Kidney capillary endothelial cell (primary cell): ENCODE measurements at places on chromosomes 13 and 19.

GRCh38 chr19:5179256-5179655 lies 161.4 kb downstream of the PTPRS start:
- DNase-seq = no peak

DNA sequence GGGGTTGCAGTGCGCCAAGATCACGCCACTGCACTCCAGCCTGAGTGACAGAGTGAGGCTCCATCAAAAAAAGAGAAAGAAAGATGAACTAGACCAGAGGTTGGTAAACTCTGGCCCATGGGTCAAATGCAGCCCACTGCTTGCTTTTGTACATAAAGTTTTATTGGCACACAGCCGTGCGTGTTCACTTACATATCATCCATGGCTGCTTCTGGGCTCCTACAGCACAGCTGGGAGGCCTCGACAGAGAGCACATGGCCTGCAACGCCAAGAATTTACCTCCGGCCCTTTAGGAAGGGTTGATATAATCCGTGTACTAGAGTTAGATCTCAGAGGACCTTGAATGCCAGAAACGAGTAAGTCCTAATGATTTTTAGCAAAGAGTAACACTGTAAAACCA lies 46.0 kb downstream of the GNG7 start:
- no peak for DNase-seq

- DNase-seq = no peak
Measured at GRCh38 chr19:34320277-34320676, 44.7 kb upstream of the GPI start.

DNA sequence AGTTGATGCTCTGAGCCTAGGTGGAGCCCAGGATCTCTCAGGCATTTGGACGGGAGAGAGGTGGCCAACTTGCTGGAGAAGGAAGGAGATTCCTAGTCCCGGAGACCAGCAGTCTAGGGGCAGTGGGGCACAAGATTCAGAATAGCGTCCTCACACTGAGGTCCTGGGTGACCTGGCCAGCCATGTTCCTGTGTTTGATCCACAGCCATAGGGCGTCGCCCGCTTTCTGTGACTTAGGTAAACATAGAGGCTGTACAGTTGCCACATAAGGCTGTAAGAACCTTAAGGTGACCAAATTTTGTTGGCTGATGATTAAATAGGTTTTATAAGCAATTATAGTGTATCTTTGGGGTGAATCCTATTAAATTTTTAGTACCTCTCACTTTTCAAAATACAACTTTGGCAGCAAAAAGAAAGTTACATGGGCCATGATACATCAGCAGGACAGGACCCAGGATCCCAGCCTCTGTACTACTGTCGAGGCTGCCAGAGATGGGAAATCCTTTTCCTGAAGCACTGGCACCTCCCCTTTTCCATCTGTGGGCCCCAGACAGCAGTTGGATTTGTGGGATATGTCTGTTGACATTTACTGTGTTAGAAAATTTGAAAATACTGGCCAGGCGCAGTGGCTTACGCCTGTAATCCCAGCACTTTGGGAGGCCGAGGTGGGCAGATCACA lies 37.5 kb downstream of the TSSK6 start:
- DNase-seq = no peak

GRCh38 chr19:7455600-7456296 lies 33.1 kb downstream of the PEX11G start:
- no peak for DNase-seq

GRCh38 chr13:30991184-30991583 lies 58.7 kb downstream of the TEX26 start:
- DNase-seq = no peak

DNA sequence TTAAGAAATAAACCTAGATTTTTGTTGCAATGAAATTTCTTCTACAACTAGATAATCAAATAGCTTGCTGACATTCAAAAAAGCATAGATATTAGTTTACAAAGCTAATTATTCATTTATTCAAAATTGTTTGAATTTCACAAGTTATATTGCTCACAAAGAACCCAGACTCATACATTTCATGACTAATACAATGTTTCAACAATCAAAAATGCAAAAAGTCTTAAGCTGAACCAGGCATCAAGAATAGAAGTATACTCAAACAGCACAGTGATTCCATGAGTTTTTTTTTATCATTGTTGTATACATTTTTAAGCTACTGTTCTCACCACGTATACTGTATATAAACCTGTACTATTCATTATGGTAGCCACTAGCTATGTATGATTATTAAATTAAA lies 51.0 kb downstream of the DIAPH3 start:
- DNase-seq = no peak

- DNase-seq = no peak
Measured at GRCh38 chr19:43739439-43740235, 15.1 kb downstream of the SMG9 start.

DNA sequence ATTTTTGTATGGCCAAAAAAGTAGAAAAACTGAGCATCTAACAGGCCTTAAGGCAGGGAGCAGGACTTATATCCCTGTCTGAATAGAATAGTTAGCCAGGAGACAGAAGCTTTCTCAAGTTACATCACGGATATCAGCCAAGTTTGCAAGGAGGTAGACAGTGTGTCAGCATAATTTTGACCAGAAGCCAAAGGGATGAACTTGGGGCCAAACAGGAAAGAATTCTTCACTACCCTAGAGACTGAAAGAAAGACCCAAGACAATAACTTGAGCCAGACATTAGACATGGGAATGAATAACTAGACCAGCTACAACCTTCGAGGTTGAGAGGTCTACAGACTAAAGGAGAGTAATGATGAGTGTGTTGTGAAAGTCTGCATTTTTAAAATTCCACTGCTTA lies 48.1 kb upstream of the PCDH9 start:
- no peak for DNase-seq

DNA sequence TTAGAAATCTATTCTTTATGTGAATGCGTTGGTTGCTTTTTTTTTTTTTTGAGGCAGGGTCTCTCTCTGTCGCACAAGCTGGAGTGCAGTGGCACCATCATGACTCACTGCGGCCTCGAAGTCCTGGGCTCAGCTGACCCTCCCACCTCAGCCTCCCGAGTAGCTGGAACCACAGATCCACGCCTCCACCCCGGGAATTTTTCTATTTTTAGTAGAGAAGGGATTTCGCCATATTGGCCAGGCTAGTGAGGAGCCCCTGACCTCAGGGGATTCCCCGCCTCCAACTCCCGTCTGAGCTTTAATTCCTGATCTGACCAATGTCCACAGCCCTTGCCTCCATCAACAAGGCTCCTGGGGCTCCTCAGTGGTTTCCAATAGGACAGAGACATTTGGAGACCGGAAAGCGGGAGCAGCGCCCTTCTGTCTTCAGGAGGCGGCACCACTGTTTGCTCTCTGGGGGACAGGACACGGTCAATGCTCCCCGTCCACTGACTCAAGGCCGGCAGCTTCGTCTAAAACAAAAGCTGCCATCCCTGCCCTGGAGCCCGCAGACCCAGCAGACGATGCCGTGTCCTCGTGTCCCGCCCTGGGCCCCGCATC lies 503 bp downstream of the TUBA3C start:
- no peak for DNase-seq

DNA sequence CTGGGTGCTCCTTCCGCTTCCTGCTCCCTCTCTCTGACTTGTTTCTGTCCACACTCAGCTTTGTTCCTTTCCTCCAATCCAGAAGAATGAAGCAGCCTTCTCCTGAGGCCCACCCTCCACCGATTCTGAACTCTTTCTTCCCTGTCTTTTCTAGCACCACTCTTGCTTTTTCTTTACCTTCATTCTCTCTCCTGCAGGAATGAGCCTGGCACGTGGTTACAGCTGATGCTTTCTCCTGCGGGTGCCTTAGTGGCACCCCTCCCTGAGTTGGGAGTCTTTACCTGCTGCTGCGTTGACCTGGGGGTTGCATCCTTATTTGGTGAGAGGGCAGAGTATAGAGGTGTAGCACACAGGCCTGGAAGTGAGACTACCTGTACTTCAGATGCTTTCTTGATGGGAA lies 6.2 kb downstream of the UBAC2 start:
- DNase-seq = no peak

DNA sequence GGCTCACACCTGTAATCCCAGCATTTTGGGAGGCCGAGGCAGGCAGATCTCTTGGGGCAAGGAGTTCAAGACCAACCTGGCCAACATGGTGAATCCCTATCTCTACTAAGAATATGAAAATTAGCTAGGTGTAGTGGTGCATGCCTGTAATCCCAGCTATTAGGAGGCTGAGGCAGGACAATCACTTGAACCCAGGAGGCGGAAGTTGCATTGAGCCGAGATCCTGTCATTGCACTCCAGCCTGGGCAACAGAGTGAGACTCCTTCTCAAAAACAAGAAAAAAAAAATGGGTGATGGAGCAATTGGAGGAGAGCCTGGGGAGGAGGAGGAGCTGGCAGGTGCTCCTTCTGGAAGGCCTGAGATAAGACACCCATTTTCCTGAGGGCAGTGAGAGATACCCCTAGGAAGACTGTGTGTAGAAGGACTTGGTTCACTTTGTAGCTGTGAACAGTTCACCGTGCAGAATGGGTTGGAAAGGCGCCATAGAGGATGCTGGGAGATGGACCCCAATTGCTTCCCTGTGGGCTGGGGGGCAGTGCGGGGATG lies 8.7 kb upstream of the CARM1 start:
- no peak for DNase-seq

- peak; percentile 26 for DNase-seq
Measured at GRCh38 chr13:48234566-48235340, 1.7 kb downstream of the ITM2B start.

- no peak for DNase-seq
Measured at GRCh38 chr13:95955255-95955654, 97.9 kb downstream of the UGGT2 start.

DNA sequence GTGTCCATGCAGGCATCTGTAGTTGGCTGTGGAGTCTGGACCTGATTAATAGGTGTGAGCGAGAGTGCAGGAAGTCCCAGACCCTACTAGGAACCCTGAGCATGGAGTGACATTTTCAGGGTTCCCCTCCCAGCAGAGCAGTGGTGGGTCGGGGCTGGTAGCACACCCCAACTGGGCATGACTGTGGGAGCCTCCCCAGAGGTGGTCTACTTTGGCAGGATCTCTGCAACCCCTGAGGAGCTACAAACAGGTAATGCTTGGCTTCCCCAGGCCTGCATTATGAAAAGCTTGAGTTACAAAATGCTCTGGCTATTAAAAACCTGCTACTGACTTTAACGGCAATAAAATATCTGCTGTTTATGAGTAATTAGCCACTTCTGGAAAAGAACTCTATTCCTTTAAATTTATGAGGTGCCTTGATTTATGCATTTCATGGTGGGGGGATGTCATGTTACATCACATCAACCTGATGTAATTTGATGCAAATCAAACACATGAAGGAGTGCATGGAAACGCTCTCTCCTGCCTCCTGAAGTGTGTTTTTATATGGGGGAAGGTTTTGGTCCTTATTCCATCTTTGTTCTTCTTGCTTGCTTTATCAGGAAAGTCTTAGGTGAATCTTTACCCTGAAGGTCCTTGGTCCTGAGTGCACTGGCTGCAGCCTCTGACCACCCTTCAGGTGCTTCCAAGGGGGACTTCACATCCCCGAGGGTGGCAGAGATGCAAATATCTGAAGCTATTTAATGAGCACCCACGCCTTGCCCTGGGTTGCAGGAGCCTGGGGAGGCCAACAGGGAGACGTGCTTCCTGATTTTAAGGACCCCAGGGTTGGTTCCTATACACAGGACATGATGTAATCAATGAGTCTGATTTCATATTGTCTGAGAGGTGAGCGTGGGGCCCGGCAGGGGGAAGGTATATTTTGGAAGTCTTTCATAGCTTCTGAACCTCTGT lies 54.0 kb downstream of the ZNF536 start:
- DNase-seq = no peak
